ENCODE measurements at places on chromosomes 12 and 14.
A peak's percentile ranks its signal among the peaks of the same experiment; 100 is the strongest.

DNA sequence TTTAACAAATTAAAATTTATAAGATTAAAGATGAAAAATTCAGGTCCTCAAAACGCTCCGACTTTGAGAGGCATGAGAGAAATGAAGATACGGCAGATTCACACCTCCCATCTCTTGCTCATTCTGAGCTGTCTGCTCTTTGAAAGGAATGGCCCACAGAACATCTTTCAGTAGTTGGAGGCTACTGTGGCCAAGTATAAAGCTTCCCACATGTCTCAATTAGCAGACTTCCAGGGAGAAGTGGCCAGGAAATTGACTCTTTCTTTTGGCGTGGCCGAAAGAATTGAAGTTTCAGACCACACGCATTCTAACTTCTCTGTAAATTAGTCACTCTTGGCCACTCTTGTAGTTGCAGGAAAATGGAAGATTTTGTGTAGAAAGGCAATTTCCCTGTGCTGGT is 129.2 kb downstream of the DIP2B start:
- no peak for DNase-seq

DNA sequence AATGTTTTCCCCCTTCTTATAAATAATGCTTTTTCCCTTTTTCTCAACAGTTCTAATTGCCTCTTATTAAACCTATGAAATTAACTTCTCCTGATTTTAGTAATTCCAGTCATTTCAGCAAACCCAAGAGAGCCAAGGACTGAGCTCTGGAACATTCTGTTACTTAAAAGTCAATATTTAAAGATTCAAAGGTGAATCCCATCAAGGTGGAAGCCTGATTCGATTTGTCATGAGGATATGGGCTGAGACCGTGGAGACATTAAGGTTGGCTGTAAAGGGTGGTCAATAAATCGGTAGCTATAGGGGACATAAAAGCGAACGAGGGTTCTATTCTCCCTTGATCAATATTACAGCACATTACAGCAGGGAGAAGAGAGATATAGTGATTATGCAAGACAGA is 66.6 kb upstream of the NELL2 start:
- no peak for DNase-seq

GRCh38 chr14:27049701-27050100 is 451.9 kb upstream of the NOVA1 start:
- DNase-seq: no peak

GRCh38 chr12:90909069-90909770 is 45.8 kb downstream of the CCER1 start:
- peak; percentile 66 for DNase-seq

- no peak for DNase-seq
Observed at GRCh38 chr12:96261557-96261956, 67.4 kb downstream of the ELK3 start.

DNA sequence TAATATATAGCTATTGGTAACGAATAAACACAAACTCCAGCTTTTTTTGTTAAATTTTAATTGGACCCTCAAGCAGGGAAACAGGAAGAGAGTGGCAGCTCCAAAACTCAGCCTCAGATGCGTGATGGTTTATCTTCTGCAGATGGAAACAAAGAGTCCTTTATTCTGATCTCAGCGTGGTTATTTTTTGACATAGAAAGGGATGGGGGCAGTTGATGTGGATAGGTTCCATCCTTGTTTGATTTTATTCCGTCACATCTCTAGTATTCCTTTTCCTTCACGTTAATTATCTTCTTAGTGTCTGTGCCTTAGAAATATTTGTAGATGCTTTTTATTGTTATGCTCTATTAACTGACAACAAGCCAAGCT is 447.6 kb upstream of the SEL1L start:
- no peak for DNase-seq

DNA sequence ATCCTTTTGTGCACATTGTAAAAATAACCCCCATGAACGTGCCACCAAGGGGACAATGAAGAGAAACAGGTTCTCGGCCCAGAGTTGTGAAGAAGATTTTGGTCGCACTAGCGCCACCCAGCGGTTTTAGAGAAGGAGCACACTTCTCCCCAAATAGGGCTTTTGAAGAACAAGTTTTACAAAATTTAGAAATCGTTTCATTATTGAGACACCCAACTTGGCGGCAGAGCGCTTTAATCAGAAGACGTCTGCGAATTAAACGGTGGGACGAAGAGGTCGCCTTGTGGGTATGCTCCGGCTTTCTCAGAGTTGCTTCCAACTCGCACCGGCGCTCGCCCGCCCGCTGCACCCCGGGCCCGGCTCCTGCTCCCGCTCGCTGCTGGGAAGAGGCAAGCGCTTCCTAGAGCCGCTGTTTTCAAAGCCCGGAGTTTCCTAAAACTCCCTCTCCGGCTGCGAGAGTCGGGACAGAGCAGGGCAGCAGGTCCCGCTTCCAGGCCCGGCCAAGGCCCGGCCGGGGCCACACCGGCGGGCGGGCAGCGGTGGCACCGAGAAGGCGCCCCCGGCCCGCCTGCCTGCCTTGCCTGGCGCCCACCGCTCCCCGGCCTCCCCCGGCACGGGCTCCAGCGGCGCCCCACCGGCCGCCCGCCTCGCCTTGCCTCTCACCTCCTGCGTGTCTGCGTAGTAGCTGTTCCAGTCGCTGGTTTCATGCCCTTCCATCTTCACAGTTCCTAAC is 645 bp downstream of the FOXA1 start:
- peak; percentile 87 for DNase-seq

- no peak for DNase-seq
Observed at GRCh38 chr12:4353785-4354208, 25.7 kb downstream of the FGF23 start.

DNA sequence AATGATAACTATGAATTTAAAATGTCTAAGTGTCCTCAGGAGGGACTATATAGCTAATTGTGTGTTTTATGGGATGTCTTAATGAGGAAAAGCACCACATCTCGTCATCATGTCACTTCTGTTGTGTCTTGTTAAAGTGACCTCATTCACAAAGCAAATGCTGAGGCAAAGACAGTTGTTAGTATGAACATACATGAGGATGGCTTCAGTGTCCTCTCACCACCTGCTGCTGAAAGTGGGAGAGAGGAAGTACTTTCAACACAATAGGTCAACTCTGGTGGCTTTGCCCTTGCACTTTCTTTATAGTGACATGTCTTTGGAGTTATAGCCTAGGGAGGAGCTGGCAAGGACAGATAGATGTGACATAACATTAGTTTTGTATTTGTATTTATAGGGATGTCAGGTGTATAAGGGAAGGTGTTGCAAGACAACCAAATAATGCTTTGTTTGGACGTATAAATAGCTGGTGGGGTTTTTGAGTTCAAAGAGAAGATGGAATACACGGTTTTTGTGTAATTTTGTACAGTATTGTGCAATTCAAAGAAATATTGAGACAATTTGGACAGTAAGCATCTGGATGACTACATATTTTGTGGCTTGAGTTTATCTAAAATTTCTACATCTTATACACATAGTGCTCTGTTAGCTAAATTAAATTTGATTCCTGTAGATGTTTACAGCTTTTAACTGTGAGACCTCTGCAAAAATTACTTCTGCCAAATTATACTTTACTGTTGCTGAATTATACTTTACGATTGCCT is 131.7 kb upstream of the ATP2B1 start:
- DNase-seq: no peak

GRCh38 chr12:106071686-106072085 is 67.1 kb downstream of the NUAK1 start:
- DNase-seq: no peak

- DNase-seq: no peak
Observed at GRCh38 chr14:89899917-89900663, 54.4 kb downstream of the EFCAB11 start.

DNA sequence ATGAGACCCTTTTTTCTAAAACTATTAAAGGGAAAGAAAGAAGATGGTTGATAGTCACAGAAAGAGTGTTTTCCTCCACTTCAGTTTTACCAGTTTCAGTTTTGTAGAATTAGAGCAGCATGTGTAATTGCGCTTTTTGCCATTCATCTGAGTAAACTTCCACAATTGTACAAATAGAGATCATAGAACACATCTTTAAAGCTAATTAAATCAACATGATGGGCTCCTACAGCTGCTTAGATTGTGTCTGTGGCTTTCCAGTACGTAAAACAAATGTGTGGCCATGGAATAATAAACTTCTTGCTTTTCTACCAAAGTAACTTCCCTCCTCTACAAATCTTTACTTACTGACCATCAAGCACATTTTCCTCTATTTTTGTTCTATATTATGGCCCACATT is 84.2 kb upstream of the LRIG3 start:
- no peak for DNase-seq

DNA sequence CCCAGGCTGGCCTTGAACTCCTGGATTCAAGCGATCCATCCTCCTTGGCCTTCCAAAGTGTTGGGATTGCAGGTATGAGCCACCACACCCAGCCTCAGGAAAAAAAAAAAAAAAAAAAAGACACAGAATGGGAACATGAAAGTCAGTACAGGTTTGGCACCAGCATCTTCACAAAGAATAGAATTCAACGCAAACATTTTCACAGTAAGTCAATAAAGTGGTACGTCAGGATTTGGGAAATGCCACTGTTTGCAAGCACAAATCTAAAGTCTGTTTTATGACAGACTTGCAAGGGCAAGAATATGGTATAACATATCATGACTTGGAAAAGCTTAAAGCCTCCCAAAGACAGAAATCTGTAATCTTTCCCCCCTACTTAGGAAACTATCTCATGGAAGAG is 34.9 kb upstream of the WDR89 start:
- DNase-seq: no peak

GRCh38 chr12:131909752-131910219 is 15.4 kb downstream of the ULK1 start:
- no peak for DNase-seq

DNA sequence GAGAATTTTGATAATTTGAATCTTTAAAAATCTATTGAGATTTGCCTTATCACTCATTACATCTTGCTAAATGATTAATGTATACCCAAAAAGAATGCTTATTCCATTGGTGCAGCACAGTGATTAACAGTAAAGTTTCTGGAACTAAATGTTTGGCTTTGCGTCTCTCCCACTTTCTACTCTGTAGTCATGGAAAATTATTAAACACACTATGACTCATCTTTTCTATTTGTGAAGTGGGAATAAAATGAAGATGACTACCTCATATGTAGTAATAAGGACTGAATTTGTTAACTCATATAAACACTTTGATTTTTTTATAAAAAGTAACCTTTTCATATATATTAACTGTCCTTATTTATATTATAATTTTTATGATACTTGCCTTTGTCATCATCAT is 118.1 kb downstream of the RERGL start:
- no peak for DNase-seq

Measured in testis (tissue), 5 donors.